Immature natural killer cell (primary cell): ENCODE measurements at places on chromosomes 3 and 15.

GRCh38 chr15:25733856-25734679 is 129.1 kb downstream of the ATP10A start:
- no peak for DNase-seq

DNA sequence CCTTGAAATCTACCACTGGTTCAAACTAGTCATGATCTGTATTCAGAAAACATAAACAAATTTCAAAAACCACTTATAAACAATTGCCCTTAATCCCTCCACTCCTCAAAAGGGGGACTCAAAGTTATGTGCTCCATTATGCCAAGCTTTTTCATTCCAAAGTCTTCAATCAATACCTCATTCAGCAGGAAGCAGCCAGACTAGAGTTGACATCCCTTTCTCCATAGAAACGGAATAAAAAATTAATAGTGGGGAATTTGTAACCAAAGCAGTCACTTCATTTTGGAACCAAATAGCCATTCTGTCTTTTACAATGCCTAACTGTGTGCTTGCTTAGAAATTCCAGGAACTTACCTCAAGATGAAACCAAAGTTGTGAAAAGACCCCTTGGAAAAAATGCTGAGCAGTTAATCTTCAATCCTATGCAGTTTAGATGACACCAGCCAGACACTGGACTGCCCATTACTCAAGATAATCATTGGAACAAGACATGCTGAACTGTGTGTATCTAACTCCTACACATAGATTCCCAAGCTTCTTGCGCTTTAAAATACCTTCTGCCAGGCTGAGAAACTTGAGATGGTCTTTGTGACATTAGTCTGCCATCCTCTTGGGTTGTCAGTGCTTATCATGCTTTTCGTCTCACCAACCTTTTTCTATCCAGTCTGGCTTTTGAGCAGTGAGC is 406.2 kb downstream of the PLOD2 start:
- DNase-seq, result no peak

- no peak for DNase-seq
Measured at GRCh38 chr3:138234401-138235179, 47.5 kb downstream of the ARMC8 start.

GRCh38 chr3:41338276-41338675 is 139.0 kb downstream of the CTNNB1 start:
- DNase-seq, result no peak

DNA sequence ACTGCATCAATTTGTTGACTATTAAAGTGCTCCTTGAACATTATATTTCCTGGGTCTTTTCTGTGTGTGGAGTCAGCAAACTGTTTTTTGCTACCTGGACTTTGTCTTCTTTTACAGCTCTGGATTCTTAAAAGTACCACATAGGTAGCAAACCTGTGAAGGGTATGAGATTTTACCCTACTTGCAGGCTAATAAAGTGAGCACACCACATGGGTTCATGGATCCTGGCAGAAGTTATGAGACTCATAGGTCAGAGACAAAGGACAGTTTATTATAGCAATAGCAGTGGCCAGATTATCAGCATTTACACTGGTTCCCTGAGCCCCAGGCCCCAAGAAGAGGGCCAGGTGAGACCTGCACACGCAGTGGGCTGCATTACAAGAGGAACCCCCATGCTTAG is 8.0 kb upstream of the SACM1L start:
- no peak for DNase-seq

DNA sequence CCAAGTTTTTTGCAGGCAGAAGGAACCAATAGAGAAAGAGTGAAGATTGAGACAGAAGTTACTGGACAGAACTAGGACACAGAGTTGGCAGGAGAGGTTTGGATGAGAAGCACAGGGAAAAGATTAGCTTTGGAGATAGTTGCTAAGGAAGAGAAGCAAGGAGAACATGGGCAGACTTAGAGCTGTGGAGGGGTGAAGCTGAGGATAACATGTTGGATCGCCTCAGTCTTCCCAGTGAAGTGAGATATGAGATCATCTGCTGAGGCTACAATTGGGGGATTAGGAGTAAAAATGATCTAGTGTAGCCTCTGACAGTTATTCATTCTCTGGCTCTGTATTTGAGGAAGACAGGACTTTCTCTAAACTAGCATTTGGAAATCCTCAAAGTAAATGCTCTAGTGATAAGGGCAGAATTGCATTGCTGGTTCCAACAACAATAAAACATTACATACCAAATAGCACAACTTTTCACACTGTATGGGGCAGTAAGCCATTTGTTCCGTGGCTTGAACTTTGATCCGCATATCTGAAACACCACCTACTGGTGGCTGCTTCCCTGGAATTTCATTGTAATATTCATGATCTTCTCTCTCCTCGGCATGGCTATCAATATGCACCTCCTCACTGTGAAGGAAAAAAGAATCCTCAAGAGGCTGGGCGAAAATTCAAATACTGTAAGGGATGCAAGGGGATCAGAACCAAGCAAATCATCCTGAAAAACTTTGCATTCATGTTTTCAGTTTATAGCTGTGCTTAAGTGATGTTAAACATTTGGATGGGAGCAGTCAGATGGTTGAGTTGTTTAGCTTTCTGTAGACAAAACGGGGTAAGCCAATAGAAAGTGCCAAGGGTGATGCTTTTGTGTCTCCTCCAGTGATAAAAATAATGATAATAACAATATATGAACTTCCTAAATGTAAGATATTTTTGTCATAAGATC is 22.2 kb upstream of the EID1 start:
- no peak for DNase-seq

DNA sequence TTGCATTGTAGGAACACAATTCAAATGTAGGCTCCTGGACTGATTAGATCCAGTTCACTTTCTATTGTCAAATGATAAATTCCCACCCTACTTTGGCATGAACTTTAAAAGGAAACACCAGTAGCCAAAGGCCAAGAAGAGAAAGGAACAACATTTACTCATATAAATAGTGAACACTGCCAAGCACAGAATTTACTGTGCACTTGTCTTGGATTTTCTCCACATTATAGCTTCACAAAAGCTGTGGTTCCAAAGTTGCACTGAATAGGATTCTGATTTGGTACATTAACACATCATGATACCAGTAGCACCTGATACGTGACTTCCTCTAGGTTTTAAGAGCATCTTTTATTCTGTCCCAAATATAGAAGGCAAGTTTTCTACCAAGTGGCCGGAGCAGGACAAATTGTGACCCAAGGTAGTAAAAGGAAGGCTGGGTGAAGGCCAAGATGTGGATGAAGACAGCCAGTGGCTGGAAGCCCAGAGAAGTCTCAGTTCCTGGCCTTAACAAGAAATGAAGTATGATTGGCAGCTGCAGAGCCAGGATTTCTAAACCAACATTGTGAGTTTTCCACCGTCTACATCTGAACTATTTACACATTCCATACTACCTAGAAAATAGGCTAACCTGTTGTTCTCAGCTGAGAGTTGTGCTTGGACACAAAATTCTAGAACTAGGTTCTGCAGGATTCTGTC is 206.7 kb downstream of the THRB start:
- DNase-seq, result no peak

DNA sequence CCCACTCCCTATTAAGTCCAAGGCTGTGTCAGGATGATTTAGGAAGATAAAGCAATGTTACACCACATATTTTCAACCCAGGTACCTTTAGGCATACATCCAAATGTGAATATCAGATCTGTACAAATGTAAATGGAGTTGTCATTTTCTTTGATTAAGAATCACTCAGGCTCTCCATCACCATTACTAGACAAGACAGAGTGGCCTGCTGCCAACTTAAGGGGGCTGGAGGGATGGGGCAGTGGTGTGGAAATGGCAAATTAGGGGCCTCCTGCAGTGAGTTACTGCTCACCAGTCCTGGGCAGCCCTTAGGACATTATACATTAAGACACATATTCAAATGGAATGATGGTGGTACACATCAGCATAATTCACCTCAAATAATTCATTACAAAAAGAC is 211.0 kb downstream of the TNIK start:
- no peak for DNase-seq

GRCh38 chr3:4752201-4753072 is 226.8 kb upstream of the BHLHE40 start:
- peak; percentile 58 for DNase-seq

GRCh38 chr3:3109407-3110298 is 521 bp downstream of the IL5RA start:
- DNase-seq, result no peak

GRCh38 chr3:184186184-184186901 is at the start of gene ABCF3:
Gene ABCF3, plus strand, starts transcription at chr3:184186199. Its CDS starts 9 bp downstream, at chr3:184186208.
- no peak for DNase-seq

DNA sequence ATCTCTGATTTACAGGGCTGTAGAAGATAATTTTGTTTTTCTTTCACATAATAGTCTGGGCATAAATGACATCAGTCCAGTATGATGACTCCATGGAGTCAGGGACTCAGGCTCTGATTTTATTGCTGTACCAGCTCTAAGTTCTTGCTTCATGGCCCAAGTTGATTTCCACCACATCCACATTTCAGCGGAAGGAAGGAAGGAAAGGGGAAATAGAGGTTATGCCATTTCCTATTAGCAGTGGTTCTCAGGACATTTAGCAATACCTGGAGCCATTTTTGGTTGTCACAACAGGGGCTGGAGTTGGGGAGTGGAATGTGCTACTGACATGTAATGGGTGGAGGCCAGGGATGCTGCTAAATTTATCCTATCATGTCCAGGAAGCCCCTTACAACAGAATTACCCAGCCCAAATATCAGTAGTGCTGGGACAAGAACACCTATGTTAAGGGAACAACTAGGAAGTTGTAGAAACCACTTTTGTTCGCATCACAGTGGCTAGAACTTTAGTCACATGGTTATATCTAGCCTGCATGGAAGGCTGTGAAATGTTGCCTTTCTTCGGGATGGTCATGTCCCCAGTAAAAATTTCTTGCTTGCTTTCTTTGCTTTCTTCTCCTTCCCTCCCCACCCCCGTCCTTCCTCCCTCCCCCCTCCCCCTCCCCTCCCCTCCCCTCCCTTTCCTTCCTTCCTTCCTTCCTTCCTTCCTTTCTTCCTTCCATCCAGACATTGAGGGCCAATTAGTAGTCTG is 42.1 kb downstream of the OXSR1 start:
- no peak for DNase-seq

GRCh38 chr3:133525435-133525834 is 48.1 kb upstream of the CDV3 start:
- DNase-seq, result no peak

- DNase-seq, result no peak
Measured at GRCh38 chr15:73573572-73573971, 59.6 kb downstream of the NPTN start.

- no peak for DNase-seq
Measured at GRCh38 chr3:183862610-183863009, 22.1 kb downstream of the PARL start.

GRCh38 chr3:161082063-161082462 is 23.1 kb downstream of the B3GALNT1 start:
- DNase-seq, result no peak

DNA sequence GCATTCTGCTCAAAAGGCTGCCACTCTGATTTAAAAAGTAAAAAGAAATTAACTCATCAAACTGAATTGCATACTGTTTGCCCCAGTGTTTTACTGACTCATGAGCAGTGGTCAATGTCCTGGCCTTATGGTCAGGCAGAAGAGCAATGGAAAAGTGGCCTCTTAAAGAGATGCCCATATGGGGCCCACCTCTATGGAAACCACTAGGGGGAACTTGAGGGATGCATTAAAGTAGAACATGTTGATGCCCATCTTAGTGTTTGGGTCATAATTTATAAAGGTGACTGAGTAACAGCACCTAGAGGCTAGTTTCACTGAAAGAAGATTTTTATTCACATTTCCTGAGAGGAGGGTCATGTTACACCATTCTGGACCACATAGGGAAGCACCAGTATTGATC is 66.5 kb upstream of the RNU6-1 start:
- no peak for DNase-seq

- no peak for DNase-seq
Measured at GRCh38 chr3:197289726-197290125, 8.7 kb downstream of the DLG1 start.

DNA sequence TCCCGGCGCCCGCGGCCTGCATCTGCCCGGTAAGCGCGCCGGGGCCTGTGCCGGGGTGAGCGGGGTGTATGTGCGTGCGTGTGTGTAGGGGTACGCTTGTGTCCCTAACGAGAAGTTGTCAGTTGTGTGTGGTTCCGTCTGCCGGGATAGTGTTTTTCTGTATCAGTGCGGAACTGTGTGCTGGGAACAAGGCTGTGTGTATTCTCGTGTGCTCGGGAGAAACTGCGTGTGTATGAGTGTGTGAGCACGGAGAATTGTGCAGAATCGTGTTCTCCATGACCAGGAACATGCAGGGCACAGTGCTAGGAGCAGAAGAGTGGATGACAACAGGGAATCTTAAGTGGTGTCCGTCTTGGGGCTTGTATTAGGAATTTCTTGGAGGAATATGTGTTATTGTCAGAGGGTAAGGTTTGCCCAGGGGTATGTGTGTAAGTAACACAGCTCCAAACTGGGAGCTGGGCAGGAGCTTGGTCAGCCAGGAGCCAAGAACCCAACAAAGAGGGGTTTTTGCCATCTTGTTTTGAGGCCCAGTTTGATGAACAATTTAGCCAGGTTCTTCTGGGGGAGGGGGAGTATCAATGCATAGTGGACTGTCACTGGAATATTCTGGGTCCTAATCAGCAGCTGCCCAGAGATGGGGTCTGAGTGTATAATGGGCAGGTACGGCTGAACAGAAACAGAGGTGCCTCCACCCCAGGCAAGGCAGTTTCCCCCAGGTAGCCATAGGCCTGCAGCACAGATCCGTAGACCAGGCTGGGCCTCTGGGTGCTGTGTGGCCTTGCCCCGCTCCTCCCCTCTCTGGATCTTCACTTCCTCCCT is 2.1 kb downstream of the ISL2 start:
- no peak for DNase-seq

DNA sequence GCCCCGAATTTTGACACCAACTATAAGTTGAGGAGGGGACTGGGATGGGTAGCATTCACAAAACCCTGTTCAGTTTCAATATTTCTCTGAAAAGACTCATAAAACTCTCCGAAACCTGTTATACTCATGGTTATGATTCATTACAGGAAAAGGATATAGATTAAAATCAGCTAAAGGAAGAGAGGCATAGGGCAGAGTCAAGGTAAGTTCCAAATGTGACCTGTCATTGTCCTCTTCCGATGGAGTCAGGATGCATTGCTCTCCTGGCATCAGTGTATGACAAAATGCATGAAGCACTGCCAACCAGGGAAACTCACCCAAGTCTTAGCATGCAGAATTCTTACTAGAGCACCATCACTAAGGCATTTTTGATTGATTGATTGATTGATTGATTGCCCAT is 525.0 kb upstream of the NAALADL2 start:
- DNase-seq, result no peak

- DNase-seq, result no peak
Measured at GRCh38 chr3:126349611-126350501, 7.4 kb downstream of the KLF15 start.

DNA sequence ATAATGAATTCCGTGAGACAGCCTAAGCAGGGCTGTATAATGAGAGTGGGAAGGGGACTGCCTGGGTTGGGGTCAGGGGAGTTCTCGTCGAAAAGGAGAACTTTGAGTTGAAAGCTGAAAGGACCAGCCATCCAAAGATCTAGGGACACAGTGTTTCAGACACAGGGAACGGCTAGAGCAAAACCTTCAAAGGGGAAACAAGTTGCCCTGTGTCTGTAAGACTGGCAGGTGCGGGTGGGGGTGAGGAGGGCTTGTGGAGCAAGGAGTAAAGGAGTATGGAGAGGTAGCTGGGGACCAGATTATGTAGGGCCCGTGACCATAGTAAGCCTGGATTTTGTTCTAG is 1.3 kb upstream of the SRP14 start:
- no peak for DNase-seq

- DNase-seq, result no peak
Measured at GRCh38 chr15:35834216-35834830, 288.4 kb upstream of the DPH6 start.

- no peak for DNase-seq
Measured at GRCh38 chr3:131386429-131387165, 5.0 kb downstream of the NUDT16 start.
